ENCODE measurements at places on chromosomes 13 and 19.
A peak's percentile ranks its signal among the peaks of the same experiment; 100 is the strongest.

- DNase-seq = no peak
These were observed 7.0 kb downstream of the ZSCAN5C start for GRCh38 chr19:56209091-56209490.

- DNase-seq = peak; percentile 74
These were observed 606 bp downstream of the ERCC1 start for GRCh38 chr19:45423033-45423588.

DNA sequence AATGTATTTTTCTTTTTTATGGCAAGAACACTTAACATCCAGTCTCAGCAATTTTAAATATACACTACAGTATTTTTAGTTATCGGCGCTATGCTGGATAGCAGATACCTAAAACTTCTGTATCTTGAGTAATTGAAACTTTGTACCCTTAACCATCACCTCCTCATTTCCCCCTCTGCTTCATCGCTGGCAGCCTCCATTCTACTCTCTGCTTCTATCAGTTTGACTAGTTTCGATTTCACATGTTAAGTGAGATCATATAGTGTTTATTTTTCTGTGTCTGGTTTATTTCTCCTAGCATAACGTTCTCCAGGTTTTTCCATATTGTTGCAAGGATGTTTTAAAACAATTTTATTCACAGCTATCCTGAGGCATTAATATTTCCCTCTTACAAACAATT is 340.8 kb upstream of the SLC10A2 start:
- no peak for DNase-seq

- DNase-seq = no peak
These were observed 13.6 kb downstream of the TPP2 start for GRCh38 chr13:102610296-102610895.

DNA sequence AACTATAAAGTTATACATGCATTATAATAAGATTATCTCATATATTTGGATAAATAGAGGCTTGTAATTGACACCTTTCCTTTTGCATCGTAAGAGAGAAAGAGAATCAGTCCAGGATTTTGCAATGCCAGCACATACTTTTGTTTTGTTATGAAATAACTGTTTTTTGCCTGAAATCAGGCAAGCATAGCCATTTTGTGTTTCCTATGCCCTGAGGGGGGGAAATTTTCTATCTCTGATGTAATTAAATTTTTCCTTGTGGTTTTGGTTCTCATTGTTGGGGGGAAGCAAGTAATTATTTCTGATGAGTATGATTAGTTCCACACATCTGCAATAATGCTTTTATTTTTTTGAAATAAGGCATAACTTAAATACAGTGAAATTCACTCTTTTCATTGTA is 229.4 kb downstream of the NDFIP2 start:
- no peak for DNase-seq

GRCh38 chr13:113832205-113832604 is 31.7 kb downstream of the GAS6 start:
- DNase-seq = no peak

DNA sequence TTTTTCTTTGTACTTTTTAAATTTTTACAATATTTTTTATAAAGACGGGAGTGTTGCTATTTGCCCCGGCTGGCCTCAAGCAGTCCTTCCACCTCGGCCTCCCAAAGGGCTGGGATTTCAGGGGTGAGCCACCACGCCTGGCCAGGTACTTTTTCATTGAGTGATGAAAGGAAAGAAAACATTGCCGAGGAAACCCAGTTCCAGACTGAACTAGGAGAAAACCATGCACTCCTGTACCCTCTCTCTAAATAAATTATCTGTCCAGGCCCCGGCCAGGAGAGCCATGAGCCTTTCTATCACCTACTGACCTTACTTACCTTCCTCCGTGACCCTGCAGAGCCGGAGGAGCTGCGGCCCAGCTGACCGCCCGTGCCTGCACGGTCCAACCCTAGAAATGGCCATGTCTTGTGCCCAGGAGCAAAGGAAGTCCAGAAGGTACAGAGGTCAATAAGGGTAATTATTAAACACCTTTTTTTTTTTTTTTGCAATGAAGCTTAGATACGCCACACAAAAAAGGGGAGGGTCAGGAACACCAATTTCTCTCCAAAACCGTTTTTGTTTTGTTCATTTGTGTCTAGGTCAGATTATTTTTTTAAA is at the start of gene SLC7A9:
TSS of gene SLC7A9 (minus strand) at position 399 of the 597 bp plus-strand sequence. CDS start 1,233 bp downstream, outside the sequence.
- no peak for DNase-seq

- DNase-seq = no peak
These were observed 130.5 kb downstream of the PAN3 start for GRCh38 chr13:28268800-28269223.
